Inflammatory macrophage treated with lipopolysaccharide for 1 hour (primary cell): ENCODE measurements at places on chromosomes 12 and 14.

DNA sequence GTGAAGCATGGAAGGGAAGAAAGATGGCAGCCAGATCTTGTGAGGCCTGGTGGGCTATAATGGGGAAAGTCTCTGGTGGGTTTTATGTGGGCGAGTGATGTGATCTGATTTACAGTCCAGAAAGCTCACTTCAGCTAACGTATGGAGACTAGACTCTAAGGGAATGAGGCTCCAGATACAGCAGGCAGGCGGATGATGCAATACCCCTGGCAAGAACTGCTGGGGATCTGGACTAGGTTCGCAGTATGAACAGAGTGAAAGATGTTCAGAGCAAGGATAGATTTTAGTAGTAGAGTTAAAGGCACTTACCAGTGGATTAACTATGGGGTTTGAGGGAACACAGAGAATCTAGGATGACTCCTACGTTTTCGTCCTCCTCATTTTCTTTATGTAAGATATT, 253.1 kb downstream of the ANO2 start:
- DNase-seq = no peak

DNA sequence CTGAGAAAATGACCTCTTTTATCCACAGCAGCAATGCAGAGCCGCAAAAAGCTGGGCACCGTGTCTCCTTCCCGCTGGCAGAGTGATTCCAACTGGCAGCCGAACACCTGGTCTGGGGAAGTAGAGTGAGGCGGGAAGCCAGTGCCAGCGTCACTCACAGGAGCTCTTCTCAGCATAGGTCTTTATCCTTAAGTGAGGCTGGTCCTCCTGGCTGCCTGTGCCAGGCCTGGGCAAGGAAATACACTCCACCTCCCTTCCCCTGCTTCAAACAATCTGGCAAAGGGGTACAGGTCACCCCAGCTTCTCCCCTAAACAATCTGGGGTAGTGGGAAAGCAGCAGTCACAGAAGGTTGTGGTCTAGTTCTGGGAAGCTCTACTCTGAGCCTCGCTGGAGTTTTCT, 4.8 kb downstream of the ARHGAP9 start:
- no peak for DNase-seq

DNA sequence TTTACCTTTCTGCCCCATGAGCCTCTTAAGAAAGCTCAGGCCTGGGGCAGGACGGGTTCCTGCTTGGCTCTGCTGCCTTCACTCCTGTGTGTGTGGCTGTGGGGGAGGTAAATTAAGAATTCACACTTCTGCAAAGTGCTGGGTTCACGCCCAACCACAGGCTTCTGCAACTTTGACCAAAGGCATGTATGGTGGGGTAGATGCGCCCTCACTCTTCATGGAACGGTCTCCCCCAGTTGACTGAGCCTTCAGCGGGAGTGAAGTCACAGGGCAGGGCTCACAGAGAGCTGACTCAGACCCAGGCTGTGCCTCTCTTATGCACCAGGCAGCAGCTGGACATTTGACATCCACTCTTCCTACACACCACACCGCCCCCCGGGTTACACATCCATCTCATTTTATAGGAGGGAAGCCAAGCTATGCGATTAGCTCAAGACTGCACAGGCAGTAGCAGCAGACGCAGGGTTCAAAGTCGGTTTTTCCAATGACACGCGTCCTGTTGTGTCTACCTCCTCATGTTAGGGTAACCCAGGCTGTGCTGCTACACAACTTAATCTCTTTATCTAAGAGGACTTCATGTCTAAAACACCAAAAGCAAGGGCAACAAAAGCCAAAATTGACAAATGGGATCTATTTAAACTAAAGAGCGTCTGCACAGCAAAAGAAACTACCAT, 15.4 kb upstream of the BCL11B start:
- no peak for DNase-seq

DNA sequence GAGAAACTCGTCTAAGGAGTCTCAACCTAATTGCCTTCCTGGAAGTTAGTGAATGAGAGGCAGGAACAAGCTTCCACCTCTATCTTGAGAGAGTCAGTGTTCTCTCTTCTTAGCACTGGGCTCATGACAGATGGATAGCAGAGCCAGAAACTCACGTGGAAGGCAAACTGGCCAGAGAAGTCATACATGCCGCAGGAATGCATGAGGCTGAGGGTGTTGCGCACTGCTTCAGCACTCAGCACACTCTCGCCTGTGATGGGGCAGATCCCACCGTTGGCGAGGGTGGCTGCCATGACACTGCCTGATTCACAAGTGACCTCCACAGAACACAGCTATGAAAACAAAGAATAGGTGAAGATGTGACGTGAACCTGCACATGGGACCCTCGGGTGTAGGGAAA, 6.0 kb downstream of the SPRYD4 start:
- no peak for DNase-seq
